Activated naive CD4-positive, alpha-beta T cell treated with anti-CD3 and anti-CD28 coated beads, Interleukin-2, amount 50 U/mL, for 16 hours (primary cell): ENCODE measurements at places on chromosomes 2 and 18.

DNA sequence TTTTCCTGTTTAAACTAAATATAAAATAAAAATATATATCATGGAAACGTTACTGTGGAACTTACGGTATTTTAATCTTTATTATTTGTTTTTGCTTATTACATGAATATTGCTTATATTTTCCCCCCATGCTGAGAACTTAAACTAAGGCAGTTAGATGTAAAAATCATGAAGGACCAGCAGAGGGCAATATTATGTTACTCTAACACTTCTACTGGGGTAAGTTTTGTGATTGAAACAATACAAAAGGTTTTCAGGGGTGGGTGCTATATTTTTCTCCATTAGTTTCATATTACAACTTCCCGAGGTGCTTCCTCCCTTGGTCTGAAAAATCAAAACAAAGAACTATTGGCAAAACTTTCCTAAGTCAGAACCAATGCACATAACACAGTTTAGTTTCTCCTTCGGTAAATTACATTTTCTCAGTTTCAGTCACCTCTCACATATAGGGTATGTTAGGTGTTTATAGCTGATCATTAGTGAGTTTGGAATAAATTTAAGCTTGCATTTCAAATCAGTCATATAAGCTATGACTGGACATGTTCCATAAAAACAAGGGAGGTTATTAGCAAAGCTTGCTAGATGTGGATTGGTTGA is 54.8 kb downstream of the ZNF407 start:
- no peak for DNase-seq

DNA sequence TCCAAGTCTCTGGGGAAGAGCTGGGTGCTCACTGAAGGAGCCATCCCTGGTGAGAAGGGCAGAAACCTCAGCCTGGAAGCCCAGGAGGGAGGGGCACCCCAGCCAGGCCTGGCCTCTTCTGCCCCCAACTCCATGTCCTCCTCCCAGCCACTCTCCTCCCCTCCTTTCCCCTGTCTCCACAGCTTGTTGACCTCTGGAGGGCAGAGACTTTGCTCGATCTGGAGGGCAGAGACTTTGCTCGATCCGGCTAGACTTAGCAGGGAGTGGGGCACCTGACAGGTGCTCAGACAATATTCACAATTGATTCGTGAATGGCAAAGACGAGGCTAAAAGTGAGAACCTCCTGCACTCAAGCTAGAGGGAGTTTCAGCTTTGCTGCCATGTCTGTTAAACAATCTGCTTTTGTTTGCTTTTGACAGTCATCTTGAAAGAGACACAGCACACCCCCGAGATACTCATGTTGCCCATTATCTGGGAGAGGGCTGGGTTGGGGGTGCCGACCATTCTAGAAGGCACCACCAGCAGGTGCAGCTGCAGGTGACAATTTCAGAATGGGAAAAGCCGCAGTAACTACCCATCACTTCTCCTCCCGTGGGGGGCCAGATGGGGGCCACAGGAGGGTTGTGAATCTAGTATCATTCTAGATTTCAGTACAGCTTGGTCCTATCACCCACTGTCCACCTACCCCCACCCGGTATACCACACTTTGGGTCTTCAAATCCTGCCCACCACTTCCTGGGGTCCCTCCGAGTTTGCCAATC is 54.8 kb downstream of the DNMT3A start:
- no peak for DNase-seq

- DNase-seq: no peak
These were observed 90.6 kb upstream of the GPC1 start for GRCh38 chr2:240344904-240345303.

- no peak for DNase-seq
These were observed 10.9 kb downstream of the POLI start for GRCh38 chr18:54280220-54280569.

DNA sequence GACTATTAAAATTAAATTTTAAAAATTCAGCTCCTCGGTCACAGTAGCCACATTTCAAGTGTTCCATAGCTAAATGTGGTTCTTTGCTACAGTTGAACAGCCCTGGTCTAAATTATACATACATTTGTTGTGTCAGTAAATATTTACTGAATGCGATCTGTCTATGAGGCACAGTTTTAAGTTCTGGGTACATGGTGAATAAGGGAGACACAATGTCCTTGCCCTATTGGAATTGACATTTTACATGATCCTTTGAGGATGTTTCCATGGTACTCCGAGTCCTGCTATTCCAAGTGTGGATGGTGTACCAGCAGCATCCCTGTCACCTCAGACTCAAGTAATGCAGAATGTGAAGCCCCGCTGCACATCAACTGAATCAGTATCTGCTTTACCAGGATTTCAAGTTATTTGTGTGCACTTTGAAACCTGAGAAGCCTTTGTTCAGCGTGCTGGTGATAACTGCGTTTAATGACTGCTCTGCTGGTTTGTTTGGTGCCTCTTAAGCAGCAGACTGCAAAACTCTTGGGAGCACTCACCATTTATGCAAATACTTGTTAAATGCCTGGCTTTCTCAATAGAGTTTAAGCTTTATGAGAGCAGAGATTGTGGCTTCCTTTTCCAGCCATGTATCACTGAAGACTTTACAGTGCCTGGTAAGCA is 1.5 kb downstream of the GALNT1 start:
- no peak for DNase-seq

- no peak for DNase-seq
These were observed 153.0 kb downstream of the SEPTIN10 start for GRCh38 chr2:109460553-109461324.
